ENCODE measurements at places on chromosomes 11 and 22.
A peak's percentile ranks its signal among the peaks of the same experiment; 100 is the strongest.

DNA sequence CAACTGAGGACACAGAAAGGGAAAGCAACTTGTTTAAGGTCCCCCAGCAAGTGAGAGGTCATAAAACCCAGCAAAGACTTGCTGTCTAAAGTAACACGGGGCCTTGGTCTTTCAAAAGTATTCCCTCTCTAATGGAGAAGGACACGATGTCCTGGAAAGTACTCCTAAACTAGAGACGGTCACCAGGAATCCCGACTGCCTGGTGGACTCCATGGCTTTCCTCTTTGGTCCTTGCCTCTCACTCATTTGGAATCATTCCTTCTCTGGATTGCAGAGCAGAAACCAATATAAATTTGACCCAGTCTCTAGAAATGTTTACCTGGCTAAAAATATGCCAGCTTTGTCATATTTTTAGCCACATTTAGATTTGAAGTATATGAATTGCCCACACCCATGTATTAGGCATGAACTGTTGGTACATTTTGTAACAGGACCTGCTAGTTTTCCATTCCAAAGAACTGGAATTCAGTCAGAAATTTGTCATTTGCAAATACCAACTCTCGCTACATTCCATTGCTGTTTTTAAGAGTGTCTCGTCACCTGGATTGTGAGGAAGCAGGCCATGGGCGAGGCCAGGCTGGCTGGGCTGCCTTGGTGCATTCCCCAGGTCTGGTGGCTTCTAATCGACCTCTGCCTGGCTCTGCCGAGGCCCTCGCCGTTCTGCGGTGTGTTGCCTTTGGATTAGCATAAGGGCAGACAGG lies 12.9 kb downstream of the NAV2 start:
- no peak for DNase-seq

DNA sequence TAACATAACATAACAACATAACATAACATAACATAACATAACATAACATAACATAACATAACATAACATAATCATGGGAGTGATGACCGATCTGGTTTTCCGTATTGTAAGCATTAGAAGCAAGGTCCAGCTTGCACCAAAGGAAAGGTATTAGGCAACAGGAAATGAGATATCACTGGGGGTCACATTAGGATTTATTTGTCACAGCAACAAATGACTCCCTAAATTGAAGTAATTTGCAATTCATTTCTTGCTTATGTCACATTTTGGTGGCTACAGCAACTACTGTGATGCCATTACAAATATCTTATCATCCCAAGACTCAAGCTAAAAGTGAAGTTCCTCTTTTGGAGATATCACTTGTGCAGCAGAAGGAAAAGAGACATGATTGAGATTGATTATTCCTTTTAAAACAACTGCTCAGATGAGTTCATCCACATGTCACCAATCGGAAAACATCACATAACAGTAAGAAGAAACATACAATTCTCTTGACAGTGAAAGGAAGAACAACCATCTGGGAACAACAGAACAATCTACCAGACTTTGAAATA lies 1331.1 kb upstream of the RAG2 start:
- DNase-seq = no peak

DNA sequence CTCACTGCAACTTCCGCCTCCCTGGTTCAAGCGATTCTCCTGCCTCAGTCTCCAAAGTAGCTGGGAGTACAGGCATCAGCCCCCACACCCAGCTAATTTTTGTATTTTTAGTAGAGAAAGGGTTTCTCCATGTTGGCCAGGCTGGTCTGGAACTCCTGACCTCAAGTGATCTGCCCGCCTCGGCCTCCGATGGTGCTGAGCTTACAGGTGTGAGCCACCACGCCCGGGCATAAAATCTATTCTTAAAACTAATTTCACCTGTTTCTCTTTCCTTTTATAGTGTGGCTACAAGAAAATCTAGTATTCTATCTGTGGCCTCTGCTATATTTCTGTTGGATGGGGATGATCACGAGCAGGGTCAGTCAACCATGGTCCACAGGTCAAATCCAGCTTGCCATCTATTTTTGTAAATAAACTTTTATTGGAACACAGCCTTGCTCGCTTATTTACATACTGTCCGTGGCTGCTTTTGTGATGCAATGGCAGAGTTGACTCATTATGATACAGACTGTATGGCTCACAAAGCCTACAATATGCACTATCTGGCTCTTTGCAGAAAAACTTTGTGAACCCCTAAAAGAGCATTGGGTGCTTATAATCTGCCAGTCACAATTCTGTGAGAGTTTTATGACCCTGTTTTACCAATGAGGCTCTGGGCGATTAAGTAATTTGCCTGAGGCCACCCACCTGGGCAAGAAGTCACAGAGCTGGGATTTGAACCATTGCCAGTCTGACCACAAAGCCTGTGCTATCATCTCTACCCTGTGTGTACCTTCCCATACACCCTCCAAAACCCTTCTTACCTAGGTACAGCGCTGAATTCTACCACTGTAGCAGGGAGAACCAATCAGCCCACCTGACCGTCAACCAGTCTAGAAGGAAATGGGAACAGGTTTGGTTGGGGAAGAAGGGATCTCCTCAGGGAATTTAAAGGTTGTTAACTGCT lies 28.3 kb downstream of the SLC1A2 start:
- peak; percentile 72 for DNase-seq

GRCh38 chr11:60265373-60266214 lies 14.9 kb upstream of the MS4A4A start:
- peak; percentile 26 for DNase-seq

- DNase-seq = no peak
Measured at GRCh38 chr11:94738746-94739145, 29.4 kb upstream of the AMOTL1 start.

DNA sequence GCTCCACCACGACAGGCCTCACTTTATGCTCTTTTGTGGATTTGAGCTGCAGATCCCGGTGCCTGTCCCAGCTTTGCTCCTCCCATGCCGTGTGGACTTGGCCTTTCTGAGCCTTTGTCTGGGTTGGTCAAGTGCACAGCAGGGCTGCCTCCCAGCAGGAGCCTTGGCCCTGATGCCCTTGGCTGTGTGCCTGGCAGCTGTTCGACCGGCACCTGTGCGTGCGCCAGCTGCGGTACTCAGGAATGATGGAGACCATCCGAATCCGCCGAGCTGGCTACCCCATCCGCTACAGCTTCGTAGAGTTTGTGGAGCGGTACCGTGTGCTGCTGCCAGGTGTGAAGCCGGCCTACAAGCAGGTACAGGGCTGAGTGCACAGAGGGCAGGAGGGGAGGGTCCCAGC lies 46.5 kb downstream of the MYO7A start:
- no peak for DNase-seq

DNA sequence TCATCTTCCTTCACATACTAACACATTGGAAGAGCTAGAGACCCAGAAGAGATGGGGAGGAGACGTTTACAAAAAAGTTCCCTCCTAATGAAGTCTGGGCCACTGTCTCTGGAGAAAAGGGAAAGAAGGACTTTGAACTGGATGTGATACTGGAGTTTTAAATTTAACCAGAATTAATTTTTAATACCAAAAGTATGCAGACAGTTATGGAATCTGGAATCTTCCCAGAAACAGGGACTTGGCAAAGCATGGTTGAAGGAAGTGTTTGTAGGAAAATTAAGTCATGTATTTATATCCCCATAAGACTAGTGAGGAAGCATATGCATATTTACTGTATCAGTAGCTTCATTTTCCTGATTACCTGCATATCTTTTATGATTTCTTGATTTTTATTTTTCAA lies 215.5 kb downstream of the TTC28 start:
- peak; percentile 31 for DNase-seq

DNA sequence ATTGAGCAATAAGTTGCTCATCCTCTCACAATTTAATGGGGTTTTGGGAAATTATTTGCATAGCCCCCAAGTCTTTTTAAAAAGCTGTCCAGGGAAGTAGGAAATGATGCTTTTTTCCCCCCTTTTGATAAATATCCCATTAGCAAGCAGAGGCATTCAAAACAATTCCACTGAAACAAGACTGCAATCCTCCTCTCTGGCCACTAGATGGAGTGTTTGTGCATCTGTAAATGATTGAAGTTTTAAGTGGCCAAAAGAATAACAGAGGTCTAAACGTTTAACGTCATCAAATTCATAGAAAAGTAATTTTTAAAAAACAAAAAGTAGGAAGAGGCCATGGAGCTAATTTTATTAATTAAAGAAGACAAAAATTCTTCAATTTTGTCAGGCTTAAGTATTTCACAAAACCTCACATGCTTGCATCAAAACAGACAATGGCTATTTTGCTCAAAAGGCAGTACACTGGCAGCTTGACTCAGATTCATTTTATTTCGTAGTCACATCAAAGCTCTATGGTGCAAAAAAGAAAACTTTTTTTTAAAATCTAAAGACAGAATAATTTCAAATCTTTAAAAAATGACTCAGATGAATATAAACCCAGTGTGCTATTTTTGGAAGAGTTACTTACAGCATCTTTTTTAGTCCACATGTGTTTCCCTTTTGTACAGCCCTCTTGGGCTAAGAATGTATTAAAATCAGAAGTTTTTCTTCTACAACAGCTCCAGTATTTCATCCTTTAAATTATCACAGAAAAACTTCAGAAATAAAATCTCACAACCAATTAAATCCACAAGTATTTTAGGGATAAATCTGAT lies 17.8 kb downstream of the CHORDC1 start:
- DNase-seq = peak; percentile 75

GRCh38 chr22:47659467-47660223 lies 897.2 kb downstream of the TBC1D22A start:
- no peak for DNase-seq

DNA sequence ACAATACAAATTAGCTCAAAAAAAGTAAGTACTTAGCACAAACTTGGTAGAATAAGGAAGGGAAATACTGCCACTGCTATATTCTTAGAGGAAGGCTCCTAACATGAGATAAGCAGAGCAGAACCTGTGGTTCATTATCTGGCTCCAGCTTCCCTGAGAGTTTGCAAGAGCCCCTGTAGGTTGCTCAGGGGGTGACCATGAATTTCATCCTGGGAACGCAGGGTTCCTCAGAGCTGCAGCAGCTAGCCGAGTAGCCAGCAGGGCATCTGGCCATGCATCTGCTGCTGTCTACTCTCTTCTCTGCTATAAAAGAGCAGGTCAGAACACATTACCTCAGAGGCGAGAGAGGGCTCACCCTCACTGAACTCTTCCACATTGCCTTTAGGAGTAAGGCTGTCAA lies 67.3 kb downstream of the TRPC6 start:
- DNase-seq = no peak

GRCh38 chr22:37547251-37547741 lies 13.0 kb upstream of the CDC42EP1 start:
- peak; percentile 49 for DNase-seq

GRCh38 chr11:32411942-32412615 lies 23.3 kb downstream of the WT1 start:
- DNase-seq = no peak

DNA sequence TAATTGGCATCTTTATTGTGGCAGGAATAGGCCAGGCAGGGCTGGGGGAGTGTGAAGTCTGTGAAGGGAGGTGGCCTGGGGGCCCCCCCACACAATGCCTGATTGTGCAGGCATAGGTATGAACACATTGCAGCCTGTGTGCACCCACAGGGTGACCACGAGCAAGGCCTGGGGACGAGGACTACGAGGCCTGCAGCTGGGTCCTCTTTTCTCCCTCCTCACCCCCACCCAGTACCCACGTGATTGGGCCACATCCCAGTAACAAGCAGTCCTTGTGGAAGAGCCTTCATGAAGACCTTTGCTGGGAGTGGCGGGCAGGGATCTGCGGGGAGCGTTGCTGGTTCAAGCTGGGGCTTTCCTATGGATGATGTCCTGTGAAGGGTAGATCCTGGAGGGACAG lies 29.3 kb downstream of the ZBTB16 start:
- DNase-seq = no peak

DNA sequence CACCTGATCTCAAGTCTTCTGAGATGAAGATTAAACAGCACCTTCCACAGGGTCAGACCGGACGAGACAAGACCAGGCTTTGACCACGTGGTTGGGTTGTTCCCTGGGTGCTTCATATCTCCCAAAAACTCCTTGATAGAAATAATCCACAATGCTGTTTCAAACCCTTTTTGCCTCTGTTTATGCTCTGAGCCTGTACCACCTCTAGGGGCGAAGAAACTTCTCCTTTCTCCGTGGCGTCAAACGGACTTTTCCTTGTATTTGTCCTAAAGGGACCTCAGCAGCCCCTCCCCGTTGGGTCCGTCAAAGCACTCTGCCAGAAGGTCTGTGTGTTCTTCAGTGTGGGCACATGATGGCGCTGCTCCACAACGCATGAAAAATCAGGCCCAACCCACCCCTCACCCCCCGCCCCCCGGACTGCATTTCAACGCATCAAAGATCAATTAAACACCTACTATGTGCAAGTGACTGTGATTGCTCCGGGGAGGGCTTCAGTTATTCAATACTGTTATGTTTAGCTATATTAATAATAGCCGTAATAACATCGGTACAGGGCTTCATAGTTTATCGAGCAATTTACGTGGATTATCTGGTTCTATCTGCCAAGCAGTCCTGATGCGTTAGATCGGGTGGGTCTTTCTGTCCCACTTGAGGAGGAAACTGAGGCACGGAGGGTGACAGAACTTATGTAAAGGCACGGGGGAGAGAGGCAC lies 17.3 kb upstream of the EIF3D start:
- DNase-seq = peak; percentile 57

DNA sequence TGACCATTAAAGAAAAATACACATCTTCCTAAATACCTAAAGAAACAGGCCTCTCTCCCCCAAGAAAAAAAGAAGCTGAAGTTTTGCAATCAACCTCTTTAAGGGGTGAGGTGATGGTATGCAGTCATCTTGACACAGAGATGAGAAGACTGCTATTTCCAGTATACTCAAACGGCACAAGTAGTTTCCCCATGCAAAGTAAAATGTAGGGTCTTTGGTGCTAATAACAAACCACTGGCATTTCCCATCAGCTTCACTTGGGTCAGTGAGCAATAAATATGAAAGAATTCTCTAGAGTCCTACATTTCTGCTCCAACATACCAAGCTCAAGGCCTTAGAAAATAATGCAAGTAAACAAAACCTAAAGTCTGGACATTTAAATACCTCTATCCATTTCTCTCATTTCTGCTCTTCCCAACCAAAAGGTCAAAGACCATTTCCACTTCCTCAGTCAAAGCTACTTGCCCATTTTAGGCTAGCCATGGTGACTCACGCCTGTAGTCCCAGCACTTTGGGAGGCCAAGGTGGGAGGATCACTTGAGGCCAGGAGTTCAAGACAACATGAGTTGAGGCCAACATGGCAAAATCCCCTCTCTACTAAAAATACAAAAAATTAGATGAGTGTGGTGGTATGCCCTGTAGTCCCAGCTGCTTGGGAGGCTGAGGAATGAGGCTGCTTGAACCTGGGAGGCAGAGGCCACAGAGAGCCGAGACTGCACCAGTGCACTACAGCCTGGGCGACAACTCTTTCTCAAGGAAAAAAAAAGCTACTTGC lies 39.5 kb upstream of the CHRNA10 start:
- DNase-seq = no peak

DNA sequence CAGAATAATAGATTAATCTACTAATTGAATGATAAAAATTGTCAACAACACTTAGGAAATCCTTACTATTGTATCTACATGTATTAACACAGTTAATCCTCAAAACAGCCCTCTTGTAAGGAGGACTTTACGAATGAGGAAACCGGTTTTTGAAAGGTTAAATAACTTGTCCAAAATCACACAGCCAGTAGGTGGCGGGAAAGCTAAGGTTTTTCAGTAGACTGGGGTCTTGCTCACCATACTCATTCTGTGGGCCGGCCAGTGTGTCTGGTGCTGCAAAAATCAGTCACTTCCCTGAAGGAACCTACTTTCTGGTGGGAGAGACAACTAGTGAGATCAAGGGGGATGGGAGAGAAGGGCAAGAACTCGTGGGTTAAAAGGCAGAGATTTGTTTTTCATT lies 3.8 kb downstream of the DCPS start:
- DNase-seq = peak; percentile 68

Measured in fibroblast of the aortic adventitia (primary cell).